Activated CD4-positive, alpha-beta T cell treated with anti-CD3 and anti-CD28 coated beads for 36 hours (primary cell): ENCODE measurements at places on chromosomes 1 and 21.
A peak's percentile ranks its signal among the peaks of the same experiment; 100 is the strongest.

DNA sequence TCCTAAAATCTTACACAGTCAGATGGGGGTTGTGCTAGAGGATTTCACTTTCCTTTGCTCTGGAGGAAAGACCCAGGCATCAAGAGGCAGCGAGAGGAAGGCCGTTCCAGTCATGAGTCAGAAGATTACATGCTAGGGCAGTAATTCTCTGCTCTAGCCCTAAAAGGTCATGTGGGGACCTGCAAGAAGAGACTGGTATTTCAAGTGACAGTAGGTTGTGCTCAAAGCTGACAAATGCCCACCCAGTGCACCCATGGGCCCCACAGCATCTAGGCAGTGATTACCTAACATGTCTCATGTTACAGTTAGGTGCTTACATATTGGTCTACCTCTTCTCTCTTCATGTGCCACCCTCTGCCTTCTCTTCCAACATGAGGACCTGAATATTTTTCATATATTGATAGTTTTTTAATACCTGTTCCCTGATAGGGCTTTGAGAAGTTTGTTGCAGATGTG, 99.7 kb upstream of the BEND5 start:
- no peak for DNase-seq

DNA sequence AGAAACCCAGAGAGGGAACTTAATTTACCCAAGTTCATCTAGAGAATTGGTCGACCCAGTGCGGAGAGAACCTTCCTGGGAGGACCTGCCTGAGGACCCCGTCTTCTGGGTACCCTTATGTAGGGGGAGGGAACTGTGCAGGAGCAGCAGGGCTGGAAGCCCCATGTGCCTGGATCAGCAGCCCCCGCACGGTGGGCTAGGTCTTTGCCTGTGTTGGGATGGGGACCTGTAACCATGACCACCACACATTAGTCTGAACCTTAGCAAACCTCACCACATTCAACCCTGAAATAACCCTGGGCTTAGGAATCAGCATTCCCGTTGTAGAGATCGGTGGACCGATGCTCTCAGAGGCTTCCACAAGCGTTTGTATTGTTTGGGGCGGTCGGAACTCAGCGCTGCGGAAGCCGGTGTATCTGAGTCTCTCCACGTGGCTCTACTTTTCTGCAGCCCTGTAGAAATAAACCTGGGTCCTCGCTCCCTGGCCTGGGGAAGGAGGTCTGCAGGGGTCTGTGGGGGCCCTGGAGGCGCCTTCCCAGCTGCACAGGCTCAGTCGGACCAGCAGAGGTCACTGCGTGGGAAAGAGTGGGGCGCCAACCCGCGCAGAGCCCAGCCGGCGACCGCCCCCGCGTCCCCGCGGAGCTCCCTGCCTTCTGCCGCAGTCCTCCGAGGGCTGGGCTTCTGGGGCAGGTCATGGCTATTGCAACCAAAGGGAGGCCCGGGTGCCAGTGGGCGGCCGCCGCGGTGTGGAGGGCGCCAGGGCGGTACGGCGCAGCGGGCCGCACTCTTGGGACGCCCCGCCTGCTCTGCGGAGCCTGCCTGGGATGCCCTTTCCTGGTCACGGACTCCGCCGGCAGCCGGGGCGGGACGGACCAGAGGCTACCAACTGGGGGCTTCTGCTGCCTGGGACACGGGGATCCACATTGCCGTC, 36.2 kb upstream of the KCNA10 start:
- DNase-seq: peak; percentile 76

- no peak for DNase-seq
Measured at GRCh38 chr1:223035724-223036478, 107.1 kb downstream of the TLR5 start.

DNA sequence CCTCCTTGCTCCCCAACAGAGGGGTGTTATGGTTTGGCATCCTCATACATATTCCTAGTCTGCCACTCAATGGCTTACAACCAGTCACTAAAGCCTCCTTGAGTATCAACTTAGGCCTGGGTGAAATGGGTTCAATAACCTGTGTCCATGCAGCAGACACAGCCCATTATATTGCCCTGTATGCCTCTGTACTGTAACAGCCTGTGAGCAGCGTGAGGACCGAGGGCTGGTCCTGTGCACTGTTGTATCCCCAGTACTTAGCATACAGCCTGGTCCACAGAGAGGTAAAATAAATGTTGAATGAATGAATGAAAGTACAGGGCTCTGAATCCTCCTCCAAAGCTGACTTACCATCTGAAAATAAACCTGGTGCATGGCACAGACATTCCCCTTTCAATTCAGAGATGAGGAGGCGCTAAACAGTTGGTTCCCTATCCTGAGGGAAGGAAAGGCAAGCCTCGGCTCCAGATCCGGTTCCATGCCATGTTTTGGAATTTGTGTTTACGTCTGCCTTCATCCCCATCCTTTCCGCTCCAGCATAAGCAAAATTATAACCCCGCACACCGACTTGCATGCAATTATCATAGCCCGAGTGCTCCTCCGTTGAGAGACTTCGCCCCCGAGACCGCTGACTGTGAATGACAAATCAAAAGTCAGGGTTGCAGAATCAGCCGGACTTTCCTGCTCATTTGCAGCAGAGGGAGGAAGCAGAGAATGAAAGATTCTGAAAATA, 45.0 kb upstream of the DNAJC6 start:
- DNase-seq: peak; percentile 36

- no peak for DNase-seq
Measured at GRCh38 chr1:162366149-162366548, 10.5 kb downstream of the SPATA46 start.

DNA sequence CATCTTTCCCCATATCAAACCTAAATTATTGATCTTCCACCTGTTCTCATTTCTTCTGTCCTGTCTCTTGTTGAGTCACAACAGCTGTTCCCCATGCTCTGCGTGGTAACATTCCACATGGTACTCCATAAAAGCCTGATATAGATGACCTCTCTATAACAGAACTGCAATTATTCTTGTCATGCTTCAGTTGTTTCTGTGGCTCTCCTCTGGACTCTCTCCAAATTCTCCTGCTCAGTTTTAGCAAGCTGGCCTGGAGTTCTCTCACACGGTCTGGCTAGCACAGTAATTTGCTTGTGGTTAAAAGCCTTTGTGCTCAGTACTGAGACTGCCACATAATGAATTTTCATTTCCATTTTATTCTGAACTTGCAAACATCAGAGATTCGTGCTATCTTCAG, 10.6 kb upstream of the LRRC39 start:
- DNase-seq: no peak

DNA sequence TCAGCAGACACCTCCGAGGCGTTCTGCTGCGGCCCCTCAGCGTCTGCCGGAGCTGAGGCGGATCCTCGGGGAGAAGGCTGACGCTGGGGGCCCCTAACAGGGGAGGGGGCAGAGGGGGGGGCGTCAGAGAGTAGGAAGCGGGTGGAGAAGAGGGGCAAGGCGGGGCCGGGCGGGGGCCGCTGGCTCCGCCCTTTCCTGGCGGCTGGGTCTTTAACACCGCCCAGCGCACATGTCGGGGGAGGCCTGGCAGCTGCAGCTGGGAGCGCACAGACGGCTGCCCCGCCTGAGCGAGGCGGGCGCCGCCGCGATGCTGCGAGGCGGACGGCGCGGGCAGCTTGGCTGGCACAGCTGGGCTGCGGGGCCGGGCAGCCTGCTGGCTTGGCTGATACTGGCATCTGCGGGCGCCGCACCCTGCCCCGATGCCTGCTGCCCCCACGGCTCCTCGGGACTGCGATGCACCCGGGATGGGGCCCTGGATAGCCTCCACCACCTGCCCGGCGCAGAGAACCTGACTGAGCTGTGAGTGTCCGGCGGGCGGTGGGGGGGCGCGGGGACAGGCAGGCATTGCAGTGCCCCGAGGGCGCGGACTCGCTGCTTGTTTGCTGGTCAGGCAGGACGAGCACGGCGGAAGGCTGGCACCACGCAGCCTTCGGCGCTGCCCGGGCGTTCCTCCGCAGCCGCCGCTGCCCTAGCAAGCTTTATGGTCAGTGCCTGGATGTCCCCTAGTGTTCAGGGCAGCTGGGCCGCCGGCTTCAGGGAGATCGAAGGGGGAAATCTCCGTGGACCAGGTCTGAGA, at the start of gene NTRK1:
Gene NTRK1 (plus strand): TSS at position 238 of the 796 bp plus-strand sequence. CDS start 70 bp downstream, at position 308.
- peak; percentile 76 for DNase-seq

DNA sequence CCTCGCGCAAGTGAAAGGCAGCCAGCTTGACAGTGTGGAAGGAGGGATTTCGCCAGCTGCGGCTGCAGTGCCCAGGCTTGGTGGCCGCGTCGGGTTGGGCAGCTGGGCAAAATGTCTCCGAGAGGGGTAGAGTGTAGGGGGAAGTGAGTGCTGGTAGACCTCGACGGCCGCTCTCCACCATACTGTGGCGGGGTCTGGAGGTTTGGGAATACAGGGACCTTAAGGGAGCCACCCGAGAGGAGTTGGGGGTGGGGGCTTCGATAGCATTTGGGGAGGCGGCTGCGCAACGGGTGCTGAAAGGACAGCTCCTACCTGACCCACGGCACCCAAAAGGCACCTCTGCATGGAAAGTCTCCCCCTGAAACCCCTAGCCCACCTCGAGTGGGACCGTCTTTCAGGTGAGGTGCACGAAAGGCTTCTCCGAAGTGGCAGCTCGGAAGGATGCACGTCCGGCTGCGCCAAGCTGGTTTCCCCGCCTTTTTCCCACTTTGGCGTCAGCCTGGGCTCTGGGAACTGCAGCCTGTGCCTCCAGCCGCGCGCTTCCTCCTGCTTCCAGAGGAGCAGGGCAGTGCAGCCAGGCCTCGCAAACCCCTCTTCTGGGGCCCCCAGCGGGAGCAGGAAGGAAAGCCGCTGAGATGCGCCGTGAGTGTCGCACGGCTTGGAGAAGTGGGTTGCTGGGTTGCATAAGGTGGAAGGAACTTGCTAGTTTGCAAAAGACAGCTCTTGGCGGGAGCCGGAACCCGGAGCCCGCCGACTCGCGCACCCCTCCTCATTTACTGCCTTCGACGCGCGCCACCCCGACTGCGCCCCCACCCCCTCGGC, 531 bp upstream of the HMGN2 start:
- peak; percentile 69 for DNase-seq

DNA sequence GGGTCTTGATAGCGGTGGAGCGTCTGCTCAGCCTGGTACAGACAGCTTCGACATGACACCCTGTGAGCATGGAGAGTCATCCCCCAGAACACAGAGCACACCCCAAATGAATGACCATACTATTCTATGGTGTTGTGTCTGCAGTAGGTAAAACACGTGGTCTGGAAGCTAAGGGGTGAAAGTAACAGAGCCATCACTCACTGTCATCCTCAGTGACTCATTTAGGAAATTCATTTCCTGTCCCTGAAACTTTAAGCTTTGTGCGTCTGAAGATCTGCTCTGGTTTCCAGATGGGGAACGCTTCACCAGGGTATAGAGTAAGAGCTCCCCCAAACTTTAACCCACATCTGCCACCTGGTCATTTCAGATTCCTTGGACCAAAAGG, 94.8 kb upstream of the DISP3 start:
- peak; percentile 17 for DNase-seq

DNA sequence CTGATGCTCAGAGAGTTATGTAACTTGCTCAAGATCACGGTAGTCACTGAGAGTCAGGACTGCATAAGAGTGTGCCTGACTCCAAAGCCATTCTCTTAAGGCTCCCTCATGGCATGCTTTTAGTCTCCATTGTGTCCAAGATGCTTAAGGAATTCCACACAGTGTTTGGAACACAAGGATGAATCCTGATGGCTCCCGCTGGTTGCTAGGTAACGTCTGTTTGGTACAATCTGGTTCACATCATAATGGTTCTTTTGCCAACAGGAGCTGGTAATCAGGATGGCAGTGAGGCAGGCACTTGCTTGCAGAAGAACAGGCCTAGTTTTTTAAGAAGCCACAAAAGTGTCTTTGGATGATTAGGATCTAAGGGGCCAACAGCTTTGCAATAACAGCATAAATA, 436.5 kb upstream of the DAB1 start:
- DNase-seq: no peak

- DNase-seq: no peak
Measured at GRCh38 chr1:178092878-178093493, 918 bp upstream of the RASAL2 start.

GRCh38 chr1:234614081-234614489, 4.1 kb upstream of the IRF2BP2 start:
- no peak for DNase-seq

DNA sequence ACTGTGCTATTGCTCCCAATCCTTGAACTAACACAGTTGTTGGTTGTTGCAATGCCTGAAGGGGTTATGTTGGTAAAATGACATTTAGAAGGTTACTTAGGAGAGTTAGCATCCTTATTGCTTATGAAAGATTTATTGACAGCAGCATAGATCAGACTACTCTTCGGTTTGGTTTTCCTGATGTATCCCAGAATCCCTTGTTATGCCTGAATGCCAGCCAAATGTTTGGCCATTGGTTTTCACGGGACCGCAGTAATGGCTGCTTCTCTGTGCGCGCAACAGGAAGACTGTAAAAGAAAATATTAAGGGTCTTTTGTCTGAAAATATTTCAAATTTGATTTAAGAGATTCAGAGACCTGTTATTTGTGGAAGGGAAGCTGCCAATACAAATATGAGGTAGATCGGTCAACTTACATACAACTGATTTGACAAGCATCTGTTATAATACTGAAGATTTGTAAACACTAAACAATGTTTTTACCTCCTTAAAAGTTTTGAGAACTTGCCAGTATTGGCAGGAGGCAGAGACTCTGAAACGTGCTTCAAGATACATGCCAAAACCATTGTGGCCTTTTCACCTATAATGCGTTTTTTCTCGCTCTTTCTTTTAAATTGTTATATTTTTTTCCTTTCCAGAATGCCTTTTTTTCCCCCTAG, 8.3 kb downstream of the NFIA start:
- DNase-seq: no peak

DNA sequence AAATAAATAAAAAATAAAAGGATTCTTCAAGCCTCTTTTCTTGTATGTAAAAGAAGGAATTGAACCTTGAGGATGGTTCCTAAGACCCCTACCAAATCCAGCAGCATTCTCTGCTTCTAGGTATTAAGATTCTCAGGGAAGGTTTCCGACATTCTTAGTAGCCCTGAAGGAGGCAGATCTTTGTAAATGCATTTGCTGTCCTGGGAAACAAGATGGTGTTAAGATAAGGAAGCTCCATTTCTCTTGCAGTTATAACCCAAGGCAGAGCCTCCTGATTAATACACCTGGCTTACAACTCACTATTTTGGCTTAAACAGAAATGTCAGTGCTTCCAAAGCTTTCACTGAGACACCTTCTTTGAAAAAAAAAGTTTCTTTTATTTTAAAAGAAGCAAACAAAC, 393.8 kb downstream of the DISC1 start:
- no peak for DNase-seq

- DNase-seq: no peak
Measured at GRCh38 chr1:173411835-173412742, 65.0 kb upstream of the PRDX6 start.
